CD4-positive, alpha-beta T cell treated with Interleukin-21 for 1 hour (primary cell): ENCODE measurements at places on chromosomes 5 and 9.
A peak's percentile ranks its signal among the peaks of the same experiment; 100 is the strongest.

DNA sequence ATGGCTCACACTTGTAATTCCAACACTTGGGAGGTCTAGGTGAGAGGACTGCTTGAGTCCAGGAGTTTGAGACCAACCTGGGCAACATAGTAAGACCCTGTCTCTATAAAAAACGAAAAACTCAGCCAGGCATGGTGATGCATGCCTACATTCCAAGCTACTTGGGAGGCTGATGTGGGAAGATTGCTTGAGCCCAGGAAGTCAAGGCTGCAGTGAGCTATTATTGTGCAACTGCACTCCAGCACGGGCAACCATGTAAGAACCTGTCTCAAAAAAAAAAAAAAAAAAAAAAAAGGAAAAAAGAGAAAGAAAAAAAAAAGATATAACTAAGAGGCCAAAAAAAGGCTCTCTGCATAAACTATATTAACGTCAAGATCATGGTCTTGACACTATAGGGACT is 27.3 kb downstream of the GIN1 start:
- DNase-seq = no peak

DNA sequence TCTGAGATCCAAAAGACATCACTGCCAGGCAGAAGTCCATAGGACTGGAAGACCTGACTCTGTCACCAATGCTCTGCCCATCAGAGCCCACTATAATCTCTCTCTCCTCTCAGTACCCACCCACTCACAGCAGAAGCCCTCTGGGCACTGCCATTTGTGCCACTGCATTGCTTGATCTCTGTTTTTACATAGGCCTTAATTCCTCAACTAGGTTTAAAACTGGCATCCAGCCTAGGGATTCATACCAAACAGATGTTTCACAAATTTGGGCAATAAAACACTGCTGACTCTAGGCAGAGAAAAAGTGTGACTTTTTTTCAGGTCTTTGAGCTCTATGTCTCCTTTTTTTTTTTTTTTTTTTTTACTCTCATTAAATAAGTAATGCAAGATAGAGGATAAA is 91.1 kb upstream of the RANBP3L start:
- DNase-seq = no peak

DNA sequence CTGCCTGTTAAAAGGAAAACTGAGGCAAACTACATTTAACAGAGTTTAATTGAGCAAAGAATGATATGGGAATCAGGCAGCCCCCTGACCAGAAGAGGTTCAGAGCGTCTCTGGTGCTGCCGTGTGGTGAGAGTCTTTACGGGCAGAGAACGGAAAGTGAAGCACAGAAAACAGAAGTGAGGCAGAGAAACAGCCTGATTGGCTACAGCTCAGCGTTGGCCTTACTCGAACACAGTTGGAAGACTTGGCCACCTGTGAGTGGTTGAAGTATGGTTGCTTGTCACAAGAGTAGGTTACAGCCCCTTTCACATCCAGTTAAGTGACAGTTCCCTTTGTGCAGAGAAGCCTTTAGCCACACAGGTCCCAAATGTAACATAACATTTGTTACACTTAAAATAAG is 16.9 kb upstream of the FBP1 start:
- DNase-seq = peak; percentile 61

- no peak for DNase-seq
Measured at GRCh38 chr5:168401880-168402279, 84.4 kb upstream of the RARS1 start.

GRCh38 chr5:142316681-142317080 is 8.1 kb downstream of the SPRY4 start:
- no peak for DNase-seq

GRCh38 chr5:75072061-75072460 is 19.7 kb upstream of the GCNT4 start:
- no peak for DNase-seq

- no peak for DNase-seq
Measured at GRCh38 chr9:102461156-102461819, 533.8 kb upstream of the CYLC2 start.

DNA sequence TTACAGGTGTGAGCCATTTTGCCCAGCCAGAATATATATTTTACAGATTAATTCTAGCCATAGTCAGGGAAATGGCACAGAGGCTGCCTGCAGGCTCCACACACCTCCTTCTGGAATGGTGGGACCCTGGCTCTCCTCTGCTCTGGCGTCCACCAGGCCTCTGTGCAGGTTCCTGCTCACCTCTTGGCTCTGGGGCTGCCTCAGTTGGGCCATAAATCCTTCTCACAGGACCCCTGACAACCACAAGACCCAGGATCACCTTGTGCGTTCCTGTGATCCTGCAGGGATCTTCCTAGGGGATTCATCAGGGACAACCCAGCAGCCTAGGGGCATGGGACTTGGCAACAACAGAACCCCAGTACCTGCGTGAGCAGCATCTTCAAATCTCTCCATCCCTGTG is 93.0 kb upstream of the FSTL4 start:
- DNase-seq = no peak

DNA sequence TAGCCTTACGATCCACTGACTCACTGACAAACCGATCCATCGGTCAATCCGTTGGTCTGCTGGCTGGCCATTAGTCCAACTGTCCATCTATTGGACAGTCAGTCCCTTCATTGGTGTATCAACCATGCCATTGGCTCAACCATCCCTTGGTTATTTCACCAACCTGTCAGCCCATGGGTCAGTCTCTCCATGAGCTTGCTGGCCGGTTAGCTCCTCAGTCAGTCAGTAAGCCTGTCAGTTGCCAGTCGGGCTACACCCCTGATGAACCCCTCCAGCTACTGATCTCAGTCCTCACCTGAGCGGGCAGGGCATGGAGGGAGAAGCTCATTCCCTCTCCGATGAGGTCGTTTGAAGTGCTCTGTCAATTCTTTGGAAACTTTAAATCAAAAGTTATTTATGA is 166.5 kb downstream of the FGF18 start:
- DNase-seq = no peak

DNA sequence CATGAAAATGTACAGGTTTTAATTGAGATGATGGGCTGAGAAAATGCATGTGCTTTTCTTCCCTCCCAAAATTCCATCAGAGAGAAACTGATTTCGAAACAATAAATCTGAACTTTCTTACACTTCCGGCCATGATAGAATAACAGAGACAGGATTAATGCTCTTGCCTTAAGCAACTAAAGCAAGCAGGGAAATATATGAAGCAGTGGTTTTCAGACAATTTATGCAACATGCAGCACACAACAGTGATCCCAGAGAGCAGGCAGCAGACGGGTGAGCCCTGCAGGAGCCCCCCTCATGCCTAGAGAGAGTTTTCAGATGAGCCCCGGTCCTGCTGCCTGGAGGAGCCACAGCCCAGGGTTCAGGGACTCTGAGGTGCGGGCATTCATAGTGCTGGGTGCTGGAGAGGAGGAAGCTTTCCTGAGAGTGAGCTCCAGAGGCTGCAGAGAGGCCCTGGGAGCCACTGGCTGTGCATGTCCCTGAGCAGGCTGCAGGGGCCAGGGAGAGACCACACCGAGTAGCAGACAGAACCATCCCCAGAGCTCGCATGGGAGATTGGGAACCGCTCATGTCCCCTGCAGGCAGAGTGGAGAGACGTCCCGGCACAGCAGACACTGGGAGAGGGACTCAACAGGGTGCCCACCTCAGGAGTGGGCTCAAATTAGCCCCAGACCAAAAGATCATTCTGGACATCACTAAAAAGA is 143.5 kb downstream of the OLFM1 start:
- no peak for DNase-seq
